ENCODE measurements at places on chromosomes 11 and 22. TPM values are rescaled to one million over a fixed set of nuclear protein-coding genes. Genes with fewer than 3 reads are reported as not detected.
A peak's percentile ranks its signal among the peaks of the same experiment; 100 is the strongest.

The LRRC32 gene
- 9.0 TPM for total RNA-seq

The FAM89B gene
- 25.9 TPM for total RNA-seq

The SGSM1 gene
- 0.20 TPM for total RNA-seq

The SMDT1 gene
- 86.4 TPM for total RNA-seq

The IL10RA gene
- 3.8 TPM for total RNA-seq

The ASCL2 gene
- 2.0 TPM for total RNA-seq

The SMARCB1 gene
- total RNA-seq = 60.3 TPM

The PIWIL4 gene
- total RNA-seq = 0.80 TPM

The SPDYC gene
- not detected for total RNA-seq

The SYCE3 gene
- total RNA-seq = not detected

The TBX10 gene
- not detected for total RNA-seq

The MUC15 gene
- total RNA-seq = 17.5 TPM

The NCF4 gene
- 1.8 TPM for total RNA-seq

The ARHGAP42 gene
- 4.0 TPM for total RNA-seq

- no peak for ATAC-seq
Measured at GRCh38 chr11:62492586-62492985, 54.0 kb downstream of the AHNAK start.

GRCh38 chr11:34345991-34346480, 11.8 kb downstream of the ABTB2 start:
- ATAC-seq = no peak

GRCh38 chr11:28690746-28691145, 582.6 kb downstream of the METTL15 start:
- no peak for ATAC-seq

DNA sequence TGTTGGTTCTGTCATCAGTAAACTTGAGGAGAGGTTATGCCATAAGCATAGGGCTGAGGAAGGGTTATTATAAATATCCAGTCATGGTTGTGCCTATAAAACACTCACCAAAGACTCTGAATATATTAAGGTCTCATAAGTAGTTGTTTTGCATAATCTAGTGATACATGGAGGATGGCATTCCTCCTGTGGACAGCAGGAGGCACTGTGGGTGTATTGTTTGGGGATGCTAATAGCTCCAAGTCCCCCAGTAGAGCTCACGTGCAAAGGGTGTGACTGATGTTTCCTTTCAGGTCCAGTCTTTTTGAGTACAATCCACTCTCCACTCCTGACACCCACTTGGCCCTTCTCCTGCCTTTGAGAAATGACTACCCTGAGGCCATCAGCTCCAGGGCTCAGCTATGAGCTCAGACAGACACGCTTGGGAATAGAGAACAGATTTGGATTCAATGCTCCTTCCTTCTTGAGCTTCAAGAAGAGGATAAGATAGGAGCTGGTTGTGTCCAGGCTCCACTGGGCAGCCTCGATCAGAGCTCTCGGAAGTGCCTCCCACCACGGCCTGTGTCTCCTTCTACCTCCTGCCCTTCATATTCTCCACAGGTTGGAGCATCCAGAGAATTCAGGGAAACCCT, 85.2 kb upstream of the IGLL5 start:
- ATAC-seq = no peak

DNA sequence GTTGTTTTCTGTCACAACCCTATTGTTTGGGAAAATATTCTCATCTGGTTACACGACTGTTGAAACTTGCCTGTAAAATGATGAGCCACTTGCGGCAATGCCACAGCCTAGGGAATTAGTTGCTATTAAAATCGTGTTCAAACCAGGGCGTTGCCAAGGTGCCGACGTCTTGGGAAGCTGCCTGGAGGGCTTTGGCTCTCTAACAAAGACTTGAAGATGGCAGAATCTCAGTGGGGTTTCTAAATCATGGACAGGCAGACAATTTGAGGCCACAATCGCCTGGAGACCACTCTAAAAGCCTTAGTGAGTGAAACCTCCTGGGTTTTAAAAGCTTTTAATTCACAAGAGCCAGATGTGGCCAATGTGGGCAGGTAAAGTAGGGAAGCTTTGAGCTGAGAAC, 117.2 kb upstream of the BMAL1 start:
- ATAC-seq = peak; percentile 82

GRCh38 chr11:112748713-112749543, 212.3 kb upstream of the NCAM1 start:
- no peak for ATAC-seq

GRCh38 chr11:98829971-98830370, 190.8 kb upstream of the CNTN5 start:
- ATAC-seq = no peak

GRCh38 chr11:117632306-117632705, 164.7 kb downstream of the DSCAML1 start:
- ATAC-seq = no peak

DNA sequence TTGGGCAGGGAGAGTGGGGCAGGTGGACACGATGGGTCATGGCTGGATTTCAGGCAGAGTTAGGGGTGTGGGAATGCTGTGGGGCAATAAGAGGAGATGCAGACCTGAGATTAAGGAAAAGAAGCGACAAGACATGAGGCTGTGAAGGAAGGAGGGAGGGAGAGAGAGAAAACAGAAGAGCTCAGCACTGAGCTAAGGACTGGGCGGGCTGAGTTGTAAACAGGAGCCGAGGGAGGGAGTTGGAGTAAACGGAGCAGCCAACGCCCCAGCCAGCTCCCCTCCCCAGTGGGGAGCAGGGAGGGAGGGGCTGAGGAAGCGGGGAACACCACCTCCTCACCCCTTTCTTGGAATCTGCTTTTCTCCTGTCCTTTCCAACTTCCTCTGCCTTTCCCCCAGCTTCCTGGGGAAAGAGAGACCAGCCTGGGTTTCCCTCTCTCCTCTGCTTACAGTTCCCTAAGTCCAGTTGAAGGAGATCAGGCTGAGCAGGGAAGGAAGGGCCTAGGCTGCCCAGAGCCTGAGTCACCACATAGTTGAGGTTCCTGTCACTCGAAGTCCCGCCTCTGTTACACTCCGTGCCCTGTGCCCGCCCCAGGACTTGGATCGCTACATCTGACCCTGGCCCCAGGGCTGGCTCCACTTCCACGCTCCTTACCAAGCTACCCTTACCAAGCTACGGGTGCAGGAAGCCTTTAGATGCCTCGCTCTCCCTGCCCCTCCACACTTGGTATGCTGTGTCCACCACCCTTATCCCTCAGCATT, 6.7 kb upstream of the AHNAK start:
- ATAC-seq = peak; percentile 71

- no peak for ATAC-seq
Measured at GRCh38 chr11:120332822-120333716, 3.1 kb upstream of the ARHGEF12 start.

- ATAC-seq = no peak
Measured at GRCh38 chr11:109996060-109996459, 97.1 kb upstream of the ZC3H12C start.

DNA sequence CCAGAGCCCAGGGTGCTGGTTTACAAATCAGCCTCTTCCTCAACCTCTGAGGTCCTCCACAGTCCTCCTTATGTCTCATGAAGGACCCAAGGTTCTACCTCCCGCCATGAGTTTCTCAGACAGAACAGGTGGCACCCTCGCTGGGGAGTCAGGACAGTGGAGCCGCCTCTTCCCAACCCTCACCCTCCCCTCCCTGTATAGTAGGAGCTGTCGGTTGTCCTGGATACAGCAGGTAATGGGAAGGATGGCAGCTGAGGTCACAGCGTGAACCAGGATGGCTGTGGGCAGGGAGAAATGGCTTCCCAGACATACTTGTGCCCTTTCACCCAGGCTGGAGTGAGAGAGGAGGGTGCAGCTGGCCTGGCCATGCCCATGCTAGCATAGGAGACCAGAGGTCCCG, 134.6 kb downstream of the CHST1 start:
- no peak for ATAC-seq

DNA sequence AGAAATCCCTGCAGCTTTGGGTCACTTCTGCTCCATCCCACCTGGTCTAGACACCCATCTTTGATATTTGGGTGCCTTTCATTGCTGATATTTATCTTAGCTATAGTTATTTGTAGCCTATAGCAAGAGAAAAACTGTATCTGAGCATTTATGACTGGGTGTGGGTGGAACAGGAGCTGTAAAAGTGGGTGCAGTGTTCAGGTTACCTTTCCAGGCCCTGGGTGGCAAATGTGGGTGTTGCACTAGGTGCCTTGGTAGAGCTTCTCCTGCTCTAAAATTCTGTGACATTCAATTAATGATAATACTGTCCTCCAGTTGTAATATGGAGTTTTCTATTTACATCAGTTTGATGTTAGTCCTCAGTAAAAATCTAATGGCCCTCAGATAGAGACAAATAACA, 78.4 kb upstream of the OR4B1 start:
- no peak for ATAC-seq

DNA sequence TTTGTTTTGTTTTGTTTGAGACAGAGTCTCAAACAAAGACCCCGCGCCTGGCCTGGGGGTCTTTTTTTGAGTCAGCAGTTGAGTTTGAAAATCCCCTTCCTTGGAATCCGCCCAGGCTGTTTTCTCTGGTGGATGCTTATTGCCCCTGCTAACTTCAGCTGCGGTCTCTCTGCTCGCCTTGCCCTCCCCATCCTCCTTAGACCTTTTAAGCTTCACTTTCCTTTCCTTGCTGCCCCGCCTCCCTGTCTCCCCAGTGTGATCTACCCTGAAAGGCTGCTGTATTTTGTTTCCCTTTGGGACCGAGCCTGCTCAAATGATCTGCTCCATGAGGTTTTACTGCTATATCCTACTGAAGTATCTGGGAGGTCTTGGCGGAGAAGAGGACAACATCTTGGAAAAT, 2.5 kb downstream of the USP18 start:
- no peak for ATAC-seq

DNA sequence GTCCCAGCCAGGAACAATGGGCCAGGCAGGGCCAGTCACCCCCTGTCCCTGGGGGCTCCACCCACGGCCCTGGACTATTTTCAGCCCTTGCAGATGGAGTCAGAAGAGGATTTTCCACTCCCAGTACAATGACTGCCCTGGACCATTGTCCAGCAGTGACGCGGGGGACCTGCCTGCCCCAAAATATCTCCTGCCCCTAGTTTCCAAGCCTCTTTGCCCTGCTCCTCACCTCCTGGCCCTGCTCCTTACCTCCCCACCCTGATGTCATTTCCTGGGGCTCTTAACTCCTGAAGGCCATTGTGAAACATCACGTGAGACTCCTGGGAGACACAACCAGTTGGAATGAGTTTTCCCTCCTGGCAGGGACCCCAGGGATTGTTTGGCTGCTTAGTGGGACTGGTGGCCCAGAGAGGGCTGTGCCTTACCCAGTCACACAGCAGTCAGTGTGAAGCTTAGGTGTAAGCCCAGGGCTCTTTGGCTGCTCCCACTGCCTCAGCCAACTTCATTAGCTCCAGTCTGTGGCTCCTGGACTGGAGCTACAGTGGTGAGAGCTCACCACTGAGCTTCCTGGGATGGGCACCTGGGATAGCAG, 22.2 kb downstream of the P2RY2 start:
- ATAC-seq = peak; percentile 14

DNA sequence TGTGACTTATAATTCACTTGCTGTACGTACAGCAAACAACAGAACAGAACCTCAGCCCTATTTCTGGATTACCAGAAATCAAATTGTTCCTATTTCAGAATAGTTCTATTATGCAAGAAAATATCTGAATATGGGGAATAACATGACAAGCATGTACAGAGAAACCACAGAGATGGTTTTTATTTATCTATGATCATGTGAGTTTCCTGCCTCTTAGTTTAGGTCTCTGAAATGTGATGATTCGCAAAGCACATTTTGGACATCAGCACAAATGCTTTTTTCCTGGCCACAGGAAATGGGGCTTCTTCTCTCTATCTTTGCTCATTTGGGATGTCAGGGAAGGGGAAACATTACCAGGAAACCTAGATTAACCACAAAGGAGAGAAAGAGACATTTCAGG, 266.7 kb upstream of the CTSC start:
- ATAC-seq = no peak

GRCh38 chr22:48832592-48832991, 995.1 kb downstream of the BRD1 start:
- ATAC-seq = no peak

- ATAC-seq = no peak
Measured at GRCh38 chr11:20021212-20021611, 139.1 kb downstream of the DBX1 start.

GRCh38 chr11:133360860-133361688, 171.2 kb downstream of the OPCML start:
- no peak for ATAC-seq

- peak; percentile 26 for ATAC-seq
Measured at GRCh38 chr11:72349616-72350218, 84.6 kb downstream of the CLPB start.

DNA sequence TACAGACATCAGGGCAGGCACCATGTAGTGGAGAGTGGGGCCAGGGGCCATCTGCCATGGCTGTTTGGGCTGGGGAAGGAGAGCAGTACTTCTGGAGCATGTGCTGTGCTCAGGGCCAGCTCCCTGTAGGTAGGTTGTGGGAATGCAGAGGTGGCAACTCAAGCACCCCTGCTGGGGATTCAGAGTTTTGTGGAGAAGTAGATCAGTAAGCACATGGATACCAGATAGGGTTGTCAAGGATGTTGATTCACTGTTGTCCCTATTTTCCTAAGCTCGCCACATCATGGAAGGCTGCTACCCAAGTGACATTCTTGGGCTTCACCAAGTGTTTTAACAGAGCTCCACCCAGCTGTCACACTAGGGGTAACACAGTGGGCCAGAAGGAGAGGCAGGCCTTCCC, 67.2 kb downstream of the BMAL1 start:
- no peak for ATAC-seq

DNA sequence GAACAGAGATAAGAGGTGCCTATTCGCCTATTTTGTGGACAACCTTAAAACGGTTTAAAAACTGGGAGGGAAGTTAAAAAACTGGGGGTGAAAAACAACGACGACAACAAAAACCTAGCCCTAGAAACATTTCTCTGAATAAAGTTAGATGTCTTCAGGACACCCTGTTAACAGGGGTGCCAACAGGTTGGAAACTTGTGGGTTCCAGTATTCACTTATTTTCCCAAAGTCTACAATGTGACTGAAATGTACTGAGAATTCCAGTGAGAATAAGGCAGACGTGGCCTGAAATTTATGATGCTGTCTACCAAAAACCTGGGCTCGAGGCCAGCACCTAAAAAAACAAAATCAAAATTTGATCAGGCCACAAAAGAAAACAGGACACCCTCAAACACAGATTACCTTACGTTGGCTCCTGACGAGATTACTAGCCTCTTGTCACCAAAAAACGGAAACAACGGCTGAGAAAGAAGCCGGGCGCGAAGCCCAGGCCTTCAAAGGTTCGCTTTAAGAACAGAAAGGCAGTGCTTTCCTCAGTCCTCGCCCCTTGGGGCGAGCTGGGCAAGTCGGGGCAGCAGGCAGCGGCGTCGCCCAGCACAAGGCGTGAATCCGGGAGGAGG, 906 bp downstream of the CCDC90B start:
- ATAC-seq = peak; percentile 87

GRCh38 chr11:20353829-20354434, 9.6 kb upstream of the HTATIP2 start:
- ATAC-seq = no peak

Measured in esophagus mucosa (tissue), 1 donor.